ENCODE measurements at places on chromosomes 5 and 9. TPM values are rescaled to one million over a fixed set of nuclear protein-coding genes. Genes with fewer than 3 reads are reported as not detected.

SH3RF2 gene
- total RNA-seq: 0.43 TPM

DNA sequence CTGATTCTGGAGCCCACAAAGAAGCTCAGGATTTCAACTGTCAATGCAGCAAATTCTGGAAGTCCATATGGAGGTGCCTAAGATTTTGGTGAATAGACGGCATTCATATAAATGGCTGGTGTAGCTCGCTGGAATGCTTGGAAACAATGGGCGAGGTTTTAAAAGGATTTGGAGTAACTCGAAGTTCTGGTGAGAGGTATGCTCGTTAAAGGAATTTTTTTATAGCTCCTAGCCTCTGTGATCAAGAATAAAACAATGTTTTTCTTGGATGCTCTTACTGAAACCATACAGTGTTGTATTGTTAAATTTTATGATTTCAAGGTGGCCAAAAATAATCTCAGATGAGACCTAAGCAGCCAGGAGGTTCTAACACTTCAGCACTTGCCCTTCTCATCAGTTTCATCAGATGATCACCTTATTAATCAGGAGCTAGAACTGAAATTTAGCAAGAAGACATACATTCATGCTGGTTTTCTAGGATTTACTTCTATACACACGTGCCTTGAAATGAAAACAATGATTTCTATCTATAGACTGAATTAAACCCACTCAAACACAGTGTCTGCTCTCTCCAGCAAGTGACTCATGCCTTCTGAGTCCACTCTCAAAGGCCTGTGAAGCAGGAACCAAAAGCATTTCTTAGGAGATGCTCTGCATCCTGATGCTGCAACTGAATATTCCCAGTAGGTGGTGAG lies 79.2 kb downstream of the OTULIN start:
- peaks cover 28% of the 10 kb centered on the region for H3K36me3 ChIP-seq
- peaks cover 27% of the 10 kb centered on the region for H3K4me1 ChIP-seq
- no peak overlapping the region for H3K4me3 ChIP-seq
- no peak for DNase-seq

BHMT gene
- total RNA-seq: not detected

DNA sequence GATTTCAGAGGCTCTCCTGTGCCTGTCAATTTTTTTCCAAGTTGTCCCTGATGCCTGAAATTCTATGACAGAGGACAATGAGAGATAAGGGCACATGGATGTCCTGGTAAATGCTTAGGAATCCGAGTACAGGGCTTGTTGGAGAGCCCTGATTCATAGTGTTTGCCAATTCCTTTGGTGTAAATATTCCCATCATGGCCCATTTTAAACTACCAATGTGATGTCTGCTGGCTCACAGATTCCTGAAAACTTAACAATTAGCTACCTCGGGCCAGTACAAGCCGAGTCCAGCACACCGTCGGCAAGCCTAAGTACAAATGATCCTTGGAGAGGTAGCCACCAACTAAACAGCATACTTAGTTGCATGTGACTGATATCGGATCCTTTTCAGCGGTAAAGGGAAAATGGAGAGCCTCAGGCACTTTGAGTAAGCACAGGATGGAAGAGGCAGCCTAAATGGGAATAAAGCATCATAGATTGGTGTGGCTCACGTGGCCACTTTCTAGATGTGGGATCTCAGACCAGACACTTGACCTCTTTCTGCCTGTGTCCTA lies 3.6 kb downstream of the ITK start:
- H3K36me3 ChIP-seq: peaks cover 80% of the 10 kb centered on the region
- peak overlapping the region; percentile 95 for H3K27ac ChIP-seq
- H3K4me1 ChIP-seq: peaks cover 44% of the 10 kb centered on the region
- peak overlapping the region; percentile 93 for H3K4me3 ChIP-seq
- no peaks in the 10 kb centered on the region for H3K27me3 ChIP-seq
- peak; percentile 49 for DNase-seq

XPA gene
- total RNA-seq: 11.1 TPM

GRCh38 chr9:123326662-123327093 lies 29.3 kb upstream of the CRB2 start:
- DNase-seq: no peak
- no peak overlapping the region for H3K4me3 ChIP-seq
- no peak overlapping the region for H3K27ac ChIP-seq
- no peaks in the 10 kb centered on the region for H3K36me3 ChIP-seq

NEURL1B gene
- total RNA-seq: 0.19 TPM

DNA sequence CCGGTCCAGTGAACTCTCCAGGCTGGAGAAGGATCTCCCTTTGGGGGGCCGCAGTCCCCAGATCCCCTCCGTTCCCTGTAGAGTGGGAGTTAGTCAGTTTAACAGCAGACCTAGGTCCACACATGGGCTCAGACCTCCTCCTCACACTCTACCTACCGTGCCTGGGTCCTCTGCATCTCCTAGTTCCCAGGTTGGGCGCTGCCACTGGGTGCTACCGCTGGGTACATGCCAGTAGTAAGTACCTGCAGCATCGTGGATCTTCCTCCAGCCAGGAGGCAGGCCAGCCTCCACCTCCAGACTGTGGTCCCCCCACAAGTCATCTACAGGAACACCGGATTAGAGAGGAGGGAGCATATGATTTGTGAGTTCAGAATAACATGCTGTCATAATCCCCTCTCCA lies 802 bp downstream of the APBB3 start:
- peaks cover 41% of the 10 kb centered on the region for H3K4me1 ChIP-seq
- DNase-seq: no peak
- no peaks in the 10 kb centered on the region for H3K27me3 ChIP-seq
- H3K36me3 ChIP-seq: peaks cover 31% of the 10 kb centered on the region
- H3K4me3 ChIP-seq: peak overlapping the region; percentile 98
- H3K27ac ChIP-seq: peak overlapping the region; percentile 99

Data from activated CD4-positive, alpha-beta T cell treated with anti-CD3 and anti-CD28 coated beads for 36 hours (primary cell).